Amygdala (tissue), 56 donors: ENCODE measurements at places on chromosomes 16 and 17.

DNA sequence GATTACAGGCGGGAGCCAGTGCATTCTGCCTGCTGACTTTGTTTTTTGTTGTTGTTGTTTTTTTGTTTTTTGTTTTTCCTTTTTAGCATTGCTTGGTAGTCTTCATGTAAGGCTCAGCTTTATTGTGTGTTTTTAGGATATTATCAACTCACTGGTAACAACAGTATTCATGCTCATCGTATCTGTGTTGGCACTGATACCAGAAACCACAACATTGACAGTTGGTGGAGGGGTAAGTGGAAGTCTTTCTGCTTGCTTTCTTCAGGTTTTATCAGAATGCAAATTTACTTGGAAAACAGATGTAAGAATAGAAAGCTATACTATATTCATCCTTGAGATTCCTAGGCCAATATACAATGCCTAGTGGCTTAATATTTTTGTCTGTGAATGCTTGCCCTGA lies 3.3 kb upstream of the CMTM1 start:
- DNase-seq, result no peak

- no peak for DNase-seq
These were observed 28.1 kb upstream of the ADAMTS18 start for GRCh38 chr16:77462894-77463293.

DNA sequence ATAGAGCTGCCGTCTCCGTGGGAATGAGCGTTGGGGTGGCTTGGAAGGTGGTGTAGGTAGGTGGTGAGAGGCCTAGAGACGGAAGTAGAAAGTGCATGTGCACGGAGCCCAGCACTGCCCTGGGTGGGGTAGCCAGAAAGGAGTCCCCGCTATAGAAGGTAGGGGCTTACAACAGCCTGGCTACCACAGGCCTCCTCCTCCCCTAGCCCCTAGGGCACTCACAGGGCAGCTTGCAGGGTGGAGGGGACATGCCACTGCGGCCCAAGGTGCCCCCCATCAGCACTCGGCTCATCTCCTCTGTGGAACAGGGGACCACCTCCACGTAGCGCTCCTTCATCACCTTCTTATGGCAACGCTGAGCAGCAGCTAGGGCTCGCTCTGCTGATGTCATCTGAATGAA lies 5.0 kb downstream of the ESRP2 start:
- no peak for DNase-seq

- no peak for DNase-seq
These were observed 111.7 kb downstream of the SPECC1 start for GRCh38 chr17:20120836-20121235.

GRCh38 chr17:1449412-1449967 lies 6.5 kb downstream of the CRK start:
- no peak for DNase-seq

DNA sequence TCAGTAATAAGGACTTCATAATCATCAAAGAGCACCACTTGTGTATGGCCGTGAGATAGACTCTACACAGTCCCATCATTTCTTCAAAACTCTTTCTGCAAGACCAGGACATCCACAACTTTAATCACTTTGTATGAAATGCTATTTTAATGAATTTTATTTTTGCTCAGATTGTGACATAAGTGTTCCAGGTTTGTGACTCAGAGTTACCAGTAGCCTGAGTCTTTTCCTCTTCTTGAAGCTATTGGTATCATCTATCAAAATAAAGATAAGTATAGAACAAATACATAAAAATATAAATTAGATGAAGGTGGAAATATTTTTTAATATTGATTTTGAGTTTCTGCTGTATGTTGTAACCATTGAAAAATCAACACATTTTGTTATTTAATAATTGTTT lies 16.6 kb upstream of the VWA3A start:
- DNase-seq, result no peak
